MCF 10A (cell line): ENCODE measurements at places on chromosomes 7 and 10. TPM values are rescaled to one million over a fixed set of nuclear protein-coding genes. Genes with fewer than 3 reads are reported as not detected.

- peak overlapping the region; percentile 60 for H3K4me3 ChIP-seq
- peak overlapping the region; percentile 78 for H3K27ac ChIP-seq
- no peaks in the 10 kb centered on the region for H3K27me3 ChIP-seq
- peaks cover 22% of the 10 kb centered on the region for H3K36me3 ChIP-seq
Measured at GRCh38 chr10:69337296-69338132, 59.2 kb downstream of the HK1 start.

GRCh38 chr10:67519434-67519833, 176.6 kb downstream of the CTNNA3 start:
- no peak overlapping the region for H3K27ac ChIP-seq
- no peak for DNase-seq
- H3K4me1 ChIP-seq = no peaks in the 10 kb centered on the region
- peaks cover 25% of the 10 kb centered on the region for H3K27me3 ChIP-seq

DNA sequence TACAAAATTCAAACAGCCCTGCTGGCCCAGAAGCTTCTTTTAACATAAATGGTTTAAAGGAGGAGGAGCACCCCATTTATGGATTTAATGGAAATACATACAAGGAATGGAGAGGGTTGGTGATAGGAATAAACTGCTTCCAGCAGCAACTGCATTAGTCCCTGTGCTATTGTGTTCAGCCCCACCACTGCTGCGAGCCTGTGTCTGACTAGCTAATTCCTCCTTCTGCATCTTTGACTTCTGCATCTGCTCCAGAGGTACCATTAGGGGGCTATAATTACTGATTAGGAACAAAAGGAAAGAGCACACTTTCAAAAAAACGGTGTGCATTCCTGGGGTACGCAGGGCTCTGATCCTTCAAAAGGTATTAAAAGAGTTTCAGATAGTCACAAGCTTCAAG, 24.8 kb downstream of the CDCA7L start:
- no peak for DNase-seq
- no peaks in the 10 kb centered on the region for H3K36me3 ChIP-seq
- H3K27me3 ChIP-seq = no peaks in the 10 kb centered on the region
- H3K27ac ChIP-seq = no peak overlapping the region

DNA sequence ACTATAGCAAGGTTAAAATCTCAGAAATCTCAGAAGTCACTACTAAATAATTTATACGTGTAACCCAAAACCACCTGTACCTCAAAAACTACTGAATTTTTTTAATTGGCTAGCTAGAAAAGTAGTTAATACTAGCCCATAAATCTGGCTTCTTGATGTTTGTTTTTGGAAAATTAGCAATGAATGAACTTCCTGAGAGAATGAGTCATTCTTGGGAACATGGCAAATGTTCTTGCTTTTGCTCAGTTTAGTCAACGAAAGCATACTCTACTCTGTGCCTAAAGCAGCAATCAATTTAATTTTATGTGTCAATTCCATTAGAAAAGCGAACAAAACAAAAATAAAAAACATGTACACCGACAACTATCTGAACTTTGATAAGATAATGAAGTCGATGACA, 69.2 kb downstream of the SEMA3E start:
- peaks cover 11% of the 10 kb centered on the region for H3K4me1 ChIP-seq
- DNase-seq = no peak

DNA sequence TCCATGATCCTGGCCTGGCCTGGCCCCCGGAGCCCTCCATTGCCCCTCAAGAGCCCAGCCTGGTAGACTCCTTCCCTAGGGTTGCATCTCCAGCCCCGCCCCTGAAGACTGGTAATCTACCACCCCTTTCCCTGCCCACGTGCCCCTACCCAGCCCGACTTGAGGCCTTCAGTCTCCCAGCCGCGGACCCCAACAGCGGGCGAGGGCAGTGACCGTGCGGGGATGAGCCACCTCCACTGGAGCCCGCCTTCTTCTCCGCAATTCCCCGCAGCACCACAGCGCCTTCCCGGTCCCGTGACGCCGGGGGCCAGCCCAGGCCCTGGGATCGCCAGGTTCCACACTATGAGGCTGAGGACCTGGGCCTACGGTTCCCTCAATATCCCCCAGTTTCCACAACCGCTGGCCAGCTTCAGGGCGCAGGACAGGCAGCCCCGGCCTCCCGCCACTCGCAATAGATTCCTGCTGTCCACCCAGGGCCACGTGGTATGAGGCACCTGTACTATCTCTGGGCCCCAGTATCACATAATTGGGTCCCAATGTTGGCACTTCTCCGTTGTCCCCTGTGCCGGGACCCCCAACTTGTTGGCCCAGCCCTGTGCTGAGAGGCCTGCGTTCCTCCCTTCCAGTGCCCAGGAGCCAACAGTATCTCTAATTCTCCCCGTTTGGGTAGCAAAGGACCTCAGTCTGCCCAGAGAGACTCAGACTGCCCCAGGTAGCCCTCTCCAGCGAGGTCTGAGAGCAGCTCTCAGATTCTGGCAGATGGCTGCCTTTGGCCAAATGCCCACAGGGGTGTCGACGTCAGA, 1.1 kb upstream of the GPRIN2 start:
- no peak for DNase-seq
- no peaks in the 10 kb centered on the region for H3K27me3 ChIP-seq
- peak overlapping the region; percentile 48 for H3K4me3 ChIP-seq
- H3K36me3 ChIP-seq = no peaks in the 10 kb centered on the region
- H3K27ac ChIP-seq = peak overlapping the region; percentile 32

- no peak for DNase-seq
- no peak overlapping the region for H3K4me3 ChIP-seq
- H3K4me1 ChIP-seq = no peaks in the 10 kb centered on the region
- H3K36me3 ChIP-seq = no peaks in the 10 kb centered on the region
- H3K27me3 ChIP-seq = no peaks in the 10 kb centered on the region
- peak overlapping the region; percentile 36 for H3K27ac ChIP-seq
Measured at GRCh38 chr7:22882106-22882505, 59.5 kb upstream of the TOMM7 start.

DNA sequence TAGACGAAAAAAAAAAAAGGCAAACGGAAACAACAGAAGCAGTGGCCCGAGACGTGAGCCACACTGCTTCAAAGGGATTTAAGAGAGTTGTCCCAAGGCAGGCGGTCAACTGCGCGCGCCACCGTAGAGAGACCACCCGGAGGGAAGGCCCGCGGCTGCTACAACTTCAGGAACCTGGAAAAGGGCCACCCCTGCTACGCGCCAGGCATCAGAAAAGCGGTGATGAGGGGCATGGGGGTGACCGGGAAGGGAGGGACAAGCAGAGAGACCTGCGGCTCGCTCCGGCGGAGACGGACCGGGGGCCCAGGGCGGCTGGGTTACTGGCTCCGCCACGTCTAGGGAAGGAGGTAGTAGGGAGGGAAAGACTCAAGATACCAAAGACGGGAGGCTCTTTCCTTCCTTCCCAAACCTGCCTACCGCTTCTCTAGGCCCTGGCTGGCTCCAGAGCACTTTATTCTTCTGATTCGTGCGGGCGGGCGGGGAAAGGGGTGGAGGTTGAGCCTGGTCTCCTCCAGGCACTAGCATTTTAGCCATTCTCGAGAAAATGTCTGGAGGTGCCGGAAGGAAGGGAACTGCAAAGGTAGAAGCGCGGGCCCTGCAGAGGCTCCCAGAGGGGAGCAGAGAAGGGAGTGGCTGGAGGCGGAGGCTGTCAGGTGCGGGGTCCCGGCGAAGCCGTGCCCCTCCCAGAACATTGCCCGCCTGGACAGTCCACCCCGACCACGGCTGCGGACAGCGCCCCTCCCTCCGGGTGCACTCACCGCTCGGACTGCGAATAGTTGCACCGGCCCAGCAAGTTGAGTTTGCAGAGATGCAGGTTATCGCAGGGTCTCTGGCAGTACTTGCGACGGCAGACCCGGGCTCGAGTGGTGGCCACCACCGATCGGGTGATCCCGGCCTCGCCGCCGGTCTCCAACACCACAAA, 993 bp downstream of the ZC3HAV1 start:
- H3K4me3 ChIP-seq = peak overlapping the region; percentile 95
- peak; percentile 27 for DNase-seq
- peaks cover 34% of the 10 kb centered on the region for H3K4me1 ChIP-seq
- no peaks in the 10 kb centered on the region for H3K36me3 ChIP-seq
- peak overlapping the region; percentile 91 for H3K27ac ChIP-seq
- no peaks in the 10 kb centered on the region for H3K27me3 ChIP-seq

- H3K27ac ChIP-seq = no peak overlapping the region
- H3K4me1 ChIP-seq = peaks cover 17% of the 10 kb centered on the region
- no peaks in the 10 kb centered on the region for H3K36me3 ChIP-seq
- H3K4me3 ChIP-seq = no peak overlapping the region
- no peak for DNase-seq
- H3K27me3 ChIP-seq = no peaks in the 10 kb centered on the region
Measured at GRCh38 chr10:19974138-19974537, 157.9 kb downstream of the PLXDC2 start.

GRCh38 chr7:99644431-99644830, 27.7 kb downstream of the ZSCAN25 start:
- H3K36me3 ChIP-seq = peaks cover 16% of the 10 kb centered on the region
- no peaks in the 10 kb centered on the region for H3K27me3 ChIP-seq
- no peak for DNase-seq
- no peak overlapping the region for H3K27ac ChIP-seq
- peaks cover 6% of the 10 kb centered on the region for H3K4me1 ChIP-seq

DNA sequence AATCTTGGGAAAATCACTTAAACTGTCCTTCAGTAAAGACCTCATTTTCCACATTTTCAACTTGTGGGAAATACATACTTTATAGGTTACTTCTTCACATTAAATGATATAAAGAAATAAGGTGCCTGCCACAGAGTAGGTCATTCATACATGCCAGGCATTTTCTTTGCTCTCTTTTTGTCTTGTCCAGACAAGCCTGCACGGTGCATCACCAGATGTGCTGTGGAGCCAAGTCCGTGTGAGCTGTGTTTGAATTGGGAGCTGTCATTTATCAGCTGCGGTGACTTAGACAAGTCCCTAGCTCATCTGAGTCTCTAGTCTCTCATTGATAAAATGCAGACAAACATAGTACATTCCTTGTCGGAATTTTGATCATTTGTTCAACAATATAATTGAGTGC, 432.9 kb downstream of the SORCS3 start:
- peak; percentile 38 for DNase-seq
- H3K4me1 ChIP-seq = peaks cover 21% of the 10 kb centered on the region
- H3K27me3 ChIP-seq = no peaks in the 10 kb centered on the region
- peak overlapping the region; percentile 36 for H3K27ac ChIP-seq
- H3K4me3 ChIP-seq = no peak overlapping the region

DNA sequence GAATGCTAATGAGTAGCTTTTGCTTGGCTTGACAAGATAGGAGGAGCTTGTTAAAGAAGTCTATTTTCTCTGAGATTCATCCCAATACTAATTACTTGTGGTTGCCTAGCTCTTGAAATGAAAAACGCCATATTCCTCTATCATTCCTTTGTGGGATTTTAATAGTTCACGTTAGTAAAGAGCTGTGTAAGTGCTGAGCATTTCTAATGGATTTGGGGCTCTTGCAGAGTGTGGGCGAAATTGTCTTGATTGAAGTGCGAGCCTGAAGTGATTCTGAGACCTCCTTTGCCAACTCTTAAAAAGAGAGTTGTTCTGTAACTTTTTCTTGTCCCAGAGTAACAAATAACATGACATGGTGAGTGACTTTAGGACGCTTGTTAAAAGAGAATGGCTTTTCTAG, 45.2 kb downstream of the EXOC4 start:
- H3K27me3 ChIP-seq = no peaks in the 10 kb centered on the region
- H3K27ac ChIP-seq = no peak overlapping the region
- H3K36me3 ChIP-seq = no peaks in the 10 kb centered on the region
- H3K4me3 ChIP-seq = no peak overlapping the region

- H3K27ac ChIP-seq = peak overlapping the region; percentile 33
- H3K27me3 ChIP-seq = no peaks in the 10 kb centered on the region
- peaks cover 41% of the 10 kb centered on the region for H3K4me1 ChIP-seq
- H3K4me3 ChIP-seq = no peak overlapping the region
- DNase-seq = peak; percentile 90
Measured at GRCh38 chr7:137670222-137671064, 176.3 kb downstream of the DGKI start.

- DNase-seq = peak; percentile 5
- H3K27me3 ChIP-seq = no peaks in the 10 kb centered on the region
- no peaks in the 10 kb centered on the region for H3K4me1 ChIP-seq
- H3K4me3 ChIP-seq = no peak overlapping the region
Measured at GRCh38 chr10:75956624-75957023, 525.2 kb downstream of the LRMDA start.

GRCh38 chr7:945556-946255, 8.8 kb downstream of the ADAP1 start:
- peak; percentile 95 for DNase-seq
- H3K27me3 ChIP-seq = peaks cover 19% of the 10 kb centered on the region
- no peaks in the 10 kb centered on the region for H3K36me3 ChIP-seq
- H3K4me3 ChIP-seq = no peak overlapping the region

DNA sequence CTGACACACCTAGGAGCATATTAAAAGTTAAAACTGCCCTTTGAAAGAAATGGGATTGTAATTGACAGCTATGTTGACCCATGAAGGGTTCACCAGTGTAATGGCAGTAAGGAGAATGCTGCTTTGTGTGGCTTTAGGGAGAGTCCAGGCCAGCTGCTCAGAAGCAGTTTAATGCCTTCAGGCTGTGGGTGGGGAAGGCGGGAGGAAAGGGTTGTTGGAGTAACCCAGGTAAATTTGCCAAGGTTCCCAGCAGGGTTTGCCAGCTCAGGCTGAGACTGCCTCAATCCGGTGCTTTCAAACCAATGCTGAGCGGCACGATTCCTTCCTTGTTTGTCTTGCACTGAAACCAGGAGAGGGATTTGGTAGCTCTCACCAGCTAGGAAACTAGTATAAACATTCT, 637.2 kb downstream of the INHBA start:
- H3K36me3 ChIP-seq = no peaks in the 10 kb centered on the region
- peak; percentile 93 for DNase-seq
- no peaks in the 10 kb centered on the region for H3K27me3 ChIP-seq
- H3K27ac ChIP-seq = peak overlapping the region; percentile 81
- peaks cover 17% of the 10 kb centered on the region for H3K4me1 ChIP-seq
- H3K4me3 ChIP-seq = no peak overlapping the region

- H3K27me3 ChIP-seq = no peaks in the 10 kb centered on the region
- peaks cover 48% of the 10 kb centered on the region for H3K4me1 ChIP-seq
- no peak overlapping the region for H3K4me3 ChIP-seq
- H3K27ac ChIP-seq = no peak overlapping the region
- peak; percentile 42 for DNase-seq
Measured at GRCh38 chr10:114638821-114639625, 19.1 kb downstream of the ABLIM1 start.

CFAP43 gene
- 0.25 and 0.42 TPM in 2 replicates for total RNA-seq

TSPAN15 gene
- 0.52 and 0.54 TPM in 2 replicates for total RNA-seq

DPYSL4 gene
- total RNA-seq = 0.21 TPM in 1 of 2 replicates, not detected in the other

UPK3BL2 gene
- total RNA-seq = 17.4 and 20.0 TPM in 2 replicates

MYL10 gene
- total RNA-seq = not detected in 2 replicates

OPALIN gene
- total RNA-seq = not detected in 2 replicates
